ENCODE measurements at places on chromosomes 6 and 20.

DNA sequence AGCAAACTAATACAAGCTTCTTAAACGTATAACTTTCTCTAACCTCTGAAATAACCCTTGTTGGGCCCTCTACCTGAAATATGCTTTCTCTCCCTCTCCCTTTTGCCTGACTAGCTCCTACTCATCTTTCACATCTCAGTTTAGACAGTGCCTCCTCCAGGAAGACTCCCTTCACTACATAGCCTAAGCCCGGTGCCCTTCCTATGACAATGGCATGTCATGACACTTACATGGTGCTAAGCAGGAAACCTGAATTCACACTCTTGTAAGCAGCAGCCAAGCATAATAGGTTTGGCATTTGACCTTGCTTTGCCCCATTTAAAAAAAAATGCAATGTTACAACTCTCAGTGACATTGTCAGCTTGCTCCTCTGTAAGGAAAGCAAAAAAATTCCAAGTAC lies 33.1 kb upstream of the FBXL4 start:
- no peak for DNase-seq

DNA sequence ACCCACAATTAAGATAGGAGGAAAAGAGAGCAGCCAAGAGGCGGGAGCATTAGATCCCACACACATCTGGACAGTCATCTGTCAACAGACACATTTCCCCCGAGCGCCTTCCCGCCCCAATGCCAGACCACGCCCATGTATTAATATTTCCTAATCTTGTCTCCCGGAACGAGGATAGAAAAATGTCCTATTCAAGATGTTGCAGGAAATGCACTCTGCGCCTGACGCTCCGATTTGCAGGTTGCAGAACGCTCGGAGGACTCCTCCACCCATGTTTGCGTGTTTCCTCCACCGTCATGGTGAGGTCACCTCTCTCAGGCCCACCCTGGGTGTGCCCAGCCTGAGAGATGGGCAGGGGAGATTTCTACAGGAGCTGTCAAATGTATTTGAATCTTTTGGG lies 215.2 kb downstream of the TAF4 start:
- no peak for DNase-seq

DNA sequence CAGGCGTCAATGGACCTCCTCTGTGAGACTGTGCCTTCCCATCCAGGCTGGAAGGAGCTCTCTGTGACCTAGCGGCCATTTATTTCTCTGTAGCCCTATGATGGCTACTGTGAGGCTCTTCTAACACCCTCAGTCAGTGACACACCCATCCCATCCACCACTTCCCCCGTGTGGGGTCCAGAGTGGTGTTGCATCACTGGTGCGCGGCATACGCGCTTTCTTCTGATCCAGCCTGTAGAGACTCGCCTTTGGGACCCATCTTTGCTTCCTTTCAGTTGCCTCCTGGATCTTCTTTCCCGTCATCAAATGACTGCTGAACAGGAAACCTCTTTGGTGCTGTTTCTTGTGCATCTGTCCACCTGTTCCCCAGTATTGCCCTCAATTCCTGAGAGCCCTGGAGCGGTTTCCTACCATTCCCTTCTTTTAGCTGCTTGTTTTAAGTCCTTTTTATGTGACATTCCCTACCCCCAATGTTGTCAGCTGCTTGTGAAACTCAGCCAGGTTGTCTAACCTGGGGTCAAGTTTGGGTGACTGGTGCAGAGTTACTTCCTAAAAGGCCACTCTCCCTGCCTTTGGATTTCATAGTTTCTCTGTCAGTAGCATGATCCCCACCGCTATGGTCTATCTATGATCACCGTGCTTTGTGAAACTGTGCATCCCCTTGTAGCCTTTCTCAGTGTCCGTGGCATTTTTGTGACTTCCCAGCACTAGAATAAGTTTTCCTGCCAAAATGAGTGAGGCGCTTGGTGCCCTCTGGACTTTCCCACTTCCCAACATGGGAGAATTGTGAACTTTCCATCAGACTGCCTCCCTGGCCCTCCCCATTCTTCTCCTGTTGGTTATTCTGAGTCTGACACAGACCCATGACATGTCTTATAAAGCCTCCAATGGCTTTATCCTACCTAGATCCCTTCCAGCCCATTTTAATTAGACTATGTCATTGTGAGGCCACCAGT lies 5.7 kb downstream of the PRR3 start:
- DNase-seq: no peak

DNA sequence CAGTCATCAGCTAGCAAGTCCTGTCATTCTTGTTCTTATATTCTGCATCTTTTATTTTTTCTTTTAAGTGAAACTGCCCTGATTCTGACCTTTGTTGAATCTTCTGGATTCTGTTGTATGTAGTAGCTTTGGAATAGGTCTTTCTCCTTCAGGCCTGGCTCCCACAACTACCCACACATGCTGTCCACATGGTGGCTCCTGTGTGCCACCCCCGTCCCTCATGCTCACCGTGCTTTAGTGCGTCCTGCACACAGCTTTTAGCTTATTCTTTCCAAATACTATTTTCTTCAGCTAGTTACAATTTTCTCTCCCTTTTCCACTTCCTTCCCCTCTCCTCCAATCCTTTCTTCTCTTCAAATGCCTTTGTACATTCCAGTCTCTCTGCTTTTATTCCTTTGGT lies 61.8 kb downstream of the CTNNBL1 start:
- DNase-seq: no peak

- no peak for DNase-seq
Observed at GRCh38 chr6:151209071-151209831, 30.5 kb upstream of the AKAP12 start.

DNA sequence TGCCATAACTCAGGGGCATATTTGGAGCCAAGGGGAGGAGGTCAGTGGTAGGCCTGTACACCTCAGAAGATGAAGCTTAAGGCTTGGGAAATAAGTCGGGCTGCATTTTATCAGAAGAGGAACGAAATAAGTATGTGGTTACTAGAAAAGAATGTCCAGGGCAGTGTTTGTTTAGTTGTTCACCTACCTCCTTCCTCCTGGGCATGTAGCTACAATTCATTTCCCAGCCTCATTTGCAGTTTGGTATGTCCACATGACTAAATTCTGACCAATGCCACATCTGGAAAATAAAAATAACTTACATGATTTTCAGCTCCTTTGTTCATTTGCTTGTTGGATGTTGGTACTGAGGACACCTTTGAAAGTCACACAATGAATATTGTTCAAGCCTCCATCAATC lies 294.5 kb upstream of the RGS17 start:
- no peak for DNase-seq

DNA sequence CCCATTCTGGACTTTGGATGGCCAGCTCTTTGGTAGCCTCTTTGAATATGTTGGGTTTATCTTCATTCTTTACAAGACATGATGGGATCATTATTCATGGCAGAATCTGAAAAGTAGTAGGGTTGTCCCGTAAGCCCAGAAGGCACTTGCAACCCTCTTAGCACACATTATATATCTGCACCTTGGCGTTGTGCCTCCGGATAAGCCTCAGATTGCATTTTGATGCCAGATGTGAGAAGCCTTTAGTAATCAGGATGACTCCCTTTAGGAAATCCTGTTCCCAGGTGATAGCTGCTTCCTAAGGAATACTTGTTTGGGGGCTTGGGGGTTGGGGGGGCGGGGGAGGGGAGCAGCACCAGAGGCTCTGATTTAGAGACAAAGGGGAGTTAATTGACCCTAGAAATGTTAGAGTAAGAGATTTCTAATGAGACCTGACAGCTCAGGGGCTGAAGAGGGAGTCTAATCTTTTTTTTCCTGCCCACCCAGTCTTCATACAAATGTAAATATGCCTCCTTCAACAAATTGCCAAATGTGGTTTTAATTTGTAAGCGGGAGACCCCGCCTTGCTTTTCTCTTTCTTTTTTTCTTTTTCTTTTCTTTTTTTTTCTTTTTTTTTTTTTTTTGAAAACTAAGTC lies 55.1 kb downstream of the JAG1 start:
- no peak for DNase-seq

DNA sequence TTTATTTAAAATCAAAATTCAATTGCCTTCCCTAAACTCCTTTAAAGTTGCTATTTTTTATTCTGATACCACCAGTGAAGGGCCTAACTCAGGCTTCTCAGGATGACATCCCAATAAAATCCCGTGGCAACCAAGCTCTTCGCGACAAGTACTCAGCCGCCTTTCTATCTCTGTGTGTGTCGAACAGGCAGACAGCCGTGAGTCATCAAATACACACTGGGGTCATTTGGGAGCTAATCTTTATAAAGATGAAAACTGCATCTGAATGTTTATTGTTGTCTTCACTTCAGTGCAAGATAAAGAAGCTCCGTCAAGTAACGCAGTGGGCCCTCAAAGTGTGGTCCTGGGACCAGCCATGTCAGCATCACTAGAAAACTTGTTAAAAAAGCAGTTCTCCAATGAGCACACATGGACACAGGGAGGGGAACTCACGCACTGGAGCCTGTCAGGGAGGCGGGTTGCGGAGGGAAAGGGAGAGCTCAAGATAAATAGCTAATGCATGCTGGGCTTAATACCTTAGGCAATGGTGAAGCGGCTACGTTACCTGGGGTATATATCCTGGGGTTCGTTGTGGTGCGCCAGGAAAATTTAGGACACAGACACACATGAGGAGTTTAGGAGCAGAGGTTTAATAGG lies 119.3 kb downstream of the RNF144B start:
- DNase-seq: no peak

GRCh38 chr6:124131779-124132178 lies 328.1 kb downstream of the NKAIN2 start:
- DNase-seq: no peak

DNA sequence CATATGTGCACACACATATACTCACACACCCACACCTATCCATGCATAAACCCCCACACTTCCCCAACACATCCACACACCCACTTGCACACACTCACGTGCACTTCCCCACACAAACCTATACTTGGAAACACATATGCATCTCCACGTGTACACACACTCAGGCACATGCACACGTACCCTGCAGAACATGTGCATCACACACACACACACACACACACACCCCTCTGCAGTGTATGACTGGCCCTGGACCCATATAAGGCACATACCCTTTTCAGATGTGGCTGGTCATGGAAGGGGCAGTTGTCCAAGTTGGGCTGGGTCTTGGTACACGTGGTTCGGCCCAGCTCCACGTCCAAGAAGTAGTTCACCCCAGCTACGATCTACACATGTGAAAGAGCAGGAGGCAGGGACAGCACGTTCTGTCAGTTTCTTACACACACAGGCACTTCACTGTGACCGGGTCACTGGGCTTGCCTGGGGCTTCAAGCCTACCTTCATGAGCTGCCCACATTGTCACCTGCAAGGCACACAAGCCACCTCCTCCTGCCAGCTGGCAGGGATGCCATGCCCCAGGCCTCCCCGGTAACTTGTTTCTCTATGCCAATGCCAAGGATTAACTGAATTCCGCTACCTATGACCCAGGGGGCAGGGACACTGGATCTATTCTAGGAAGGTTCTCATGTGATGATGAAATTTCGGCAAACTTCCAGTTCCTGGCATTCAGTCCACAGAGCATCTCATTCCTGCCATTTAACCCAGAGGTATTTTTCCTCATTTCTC lies 2.6 kb downstream of the CST3 start:
- DNase-seq: no peak

GRCh38 chr20:51077686-51078060 lies 54.8 kb upstream of the KCNG1 start:
- no peak for DNase-seq

GRCh38 chr20:11372876-11373790 lies 544.6 kb upstream of the BTBD3 start:
- no peak for DNase-seq

DNA sequence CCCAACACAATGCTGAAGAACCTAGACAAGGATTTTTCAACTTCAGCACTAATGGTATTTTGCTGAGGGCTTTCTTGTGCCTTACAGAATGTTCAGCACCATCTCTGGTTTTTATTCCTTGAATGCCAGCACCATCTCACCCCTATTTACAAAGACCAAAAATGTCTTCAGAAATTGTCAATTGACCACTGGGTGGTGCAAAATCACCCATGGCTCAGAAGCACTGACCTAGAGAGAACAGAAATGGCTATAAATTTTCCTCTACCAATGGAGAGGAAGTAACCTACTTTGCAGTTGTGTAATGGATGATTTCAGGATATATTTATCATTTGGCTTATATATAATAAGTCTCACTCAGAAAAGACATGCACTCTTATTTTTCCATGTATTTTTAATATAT lies 431.0 kb upstream of the IRAK1BP1 start:
- no peak for DNase-seq

DNA sequence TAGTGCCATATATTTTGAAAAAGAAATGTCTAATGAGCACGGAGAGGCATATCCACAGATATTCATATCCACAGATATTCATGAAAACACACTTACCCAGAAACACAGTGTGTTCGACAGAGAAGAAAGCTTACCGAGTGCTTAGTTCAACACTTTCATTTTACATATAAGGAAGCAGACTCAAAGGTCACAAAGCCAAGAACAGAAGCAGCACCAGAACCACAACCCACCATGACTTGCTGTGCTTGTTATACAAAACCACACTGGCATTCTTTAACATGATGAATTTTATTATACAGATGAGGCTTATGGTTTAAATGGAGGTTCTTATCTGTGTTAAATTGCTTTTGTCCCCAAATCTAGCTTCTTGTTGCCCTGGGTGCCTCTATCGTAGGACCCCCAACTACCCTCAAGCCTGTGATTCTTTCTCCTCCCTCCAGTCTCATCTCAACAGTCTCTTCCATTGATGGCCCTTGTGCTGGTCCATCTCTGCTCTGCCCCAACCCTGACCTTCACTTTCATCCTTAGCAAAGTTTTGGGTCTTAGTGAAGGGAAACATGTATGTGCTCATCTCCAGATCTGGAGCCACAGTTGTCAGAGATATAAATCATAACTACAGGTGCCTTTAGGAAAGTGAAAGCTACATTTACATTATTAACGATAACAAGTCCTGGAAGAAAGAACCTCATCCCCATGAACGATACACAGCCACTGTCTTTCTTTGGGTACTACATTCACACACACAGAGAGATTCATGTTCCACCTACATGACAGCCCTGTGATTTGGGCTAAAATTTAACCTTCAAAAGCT lies 40.0 kb downstream of the SF3B5 start:
- peak; percentile 60 for DNase-seq

- peak; percentile 51 for DNase-seq
Observed at GRCh38 chr6:28543651-28544610, 18.2 kb downstream of the GPX5 start.

- DNase-seq: no peak
Observed at GRCh38 chr6:158039571-158040050, 57.9 kb downstream of the SYNJ2 start.

GRCh38 chr6:157712585-157713295 lies 110.3 kb upstream of the SNX9 start:
- no peak for DNase-seq

GRCh38 chr20:12591949-12592470 lies 416.8 kb upstream of the SPTLC3 start:
- no peak for DNase-seq

DNA sequence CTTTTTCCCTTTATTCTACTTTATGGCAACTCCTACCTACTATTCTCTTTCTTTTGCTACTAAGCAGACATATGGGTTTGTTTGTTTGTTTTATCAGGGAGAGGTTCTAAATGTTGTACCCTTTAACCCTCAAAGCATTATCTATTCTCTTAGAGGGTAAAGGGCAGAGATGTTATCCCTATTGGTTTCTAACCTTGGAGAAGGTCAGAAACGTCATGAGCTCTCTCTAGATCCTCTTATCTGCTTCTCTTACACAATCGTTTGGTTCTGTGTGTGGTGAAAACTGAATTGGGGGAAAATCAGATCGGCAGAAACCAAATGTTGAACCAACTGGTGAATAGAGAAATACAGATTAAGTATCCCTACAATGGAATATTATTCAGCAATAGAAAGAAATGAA lies 6.4 kb upstream of the MPC1 start:
- no peak for DNase-seq

GRCh38 chr6:135465307-135465706 lies 32.2 kb downstream of the AHI1 start:
- DNase-seq: no peak

- DNase-seq: no peak
Observed at GRCh38 chr20:25408170-25408547, 686 bp downstream of the GINS1 start.
